ENCODE measurements at places on chromosomes 13 and 19. TPM values are rescaled to one million over a fixed set of nuclear protein-coding genes. Genes with fewer than 3 reads are reported as not detected.

The BLOC1S3 gene
- 12.6 TPM for total RNA-seq

The ZNF583 gene
- total RNA-seq = 11.0 TPM

The CLDND2 gene
- not detected for total RNA-seq

The FUT3 gene
- total RNA-seq = 0.12 TPM

The SELENOV gene
- total RNA-seq = 0.27 TPM

The MADCAM1 gene
- not detected for total RNA-seq

The SMIM24 gene
- 0.66 TPM for total RNA-seq

The CLN5 gene
- 34.0 TPM for total RNA-seq

The TIMM44 gene
- total RNA-seq = 53.6 TPM

DNA sequence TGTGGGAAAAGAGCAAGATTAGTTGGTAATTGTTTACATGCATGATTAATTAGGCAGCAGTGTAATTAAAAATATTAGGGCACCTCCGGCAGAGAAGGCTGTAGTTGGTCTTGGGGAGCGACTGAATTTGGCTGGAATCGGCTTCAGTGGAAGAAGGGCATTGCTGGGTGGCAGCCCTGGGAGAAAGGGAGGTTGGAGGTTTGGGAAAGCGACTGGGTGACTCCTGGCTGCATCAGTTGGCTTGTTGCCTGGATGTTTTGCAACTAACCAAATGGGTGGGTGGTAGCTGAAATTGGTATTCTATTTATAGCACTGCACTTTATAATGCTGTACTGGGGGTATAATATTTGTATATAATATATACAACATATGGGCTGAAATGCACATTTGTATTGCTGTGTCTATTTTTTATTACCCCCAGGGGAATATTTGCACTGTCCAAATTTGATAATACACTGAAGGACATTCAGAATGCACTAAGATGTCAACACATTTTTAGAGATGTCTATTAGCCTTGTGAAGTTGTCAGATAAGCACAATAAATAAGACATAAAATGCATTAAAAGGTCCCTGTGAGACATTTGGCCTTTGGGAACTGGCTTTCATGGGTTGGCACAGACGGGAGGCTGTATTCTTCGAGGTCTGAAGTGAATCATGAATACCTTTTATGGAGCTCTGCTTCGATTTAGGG, 1.7 kb downstream of the B3GLCT start:
- peak; percentile 25 for DNase-seq

- no peak for DNase-seq
Observed at GRCh38 chr19:55643887-55644176, 383 bp downstream of the ZNF581 start.

GRCh38 chr19:40768869-40769268, 6.5 kb upstream of the MIA start:
- DNase-seq = no peak

DNA sequence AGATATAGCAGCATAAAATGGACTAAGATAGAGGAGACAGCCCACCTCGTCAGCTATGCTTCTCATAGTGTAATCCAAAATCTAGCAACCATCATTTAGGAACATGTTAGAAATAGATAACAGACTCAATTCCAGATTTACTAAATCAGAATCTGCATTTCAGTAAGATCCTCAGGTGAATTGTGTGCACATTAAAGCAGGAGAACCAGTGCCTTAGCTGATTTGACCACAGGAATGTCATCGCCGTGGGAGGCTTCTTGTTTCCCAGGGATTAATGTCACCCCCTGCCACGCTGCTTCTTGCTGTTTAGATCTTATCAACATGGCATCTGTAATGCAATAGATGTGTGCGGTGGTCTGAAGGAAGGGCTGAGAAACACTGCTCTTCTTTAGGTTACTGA, 84.0 kb downstream of the GPC5 start:
- DNase-seq = no peak

DNA sequence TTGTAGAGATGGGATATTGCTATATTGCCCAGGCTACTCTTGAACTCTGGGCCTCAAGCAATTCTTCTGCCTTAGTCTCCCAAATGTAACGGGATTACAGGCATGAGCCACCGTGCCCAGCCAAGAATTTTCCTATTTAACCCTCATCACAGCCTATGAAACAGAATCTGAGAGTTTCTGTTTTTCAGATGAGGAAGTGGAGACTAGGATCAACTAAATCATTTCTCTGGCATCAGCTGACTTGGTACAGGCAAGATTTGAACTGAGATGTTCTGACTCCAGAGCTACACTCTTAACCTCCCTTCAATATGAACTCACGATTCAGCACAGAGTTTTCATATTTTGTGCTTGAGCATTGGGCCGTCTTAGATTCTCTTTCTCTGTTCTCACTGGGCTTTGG, 8.1 kb downstream of the ZNF460 start:
- DNase-seq = no peak

DNA sequence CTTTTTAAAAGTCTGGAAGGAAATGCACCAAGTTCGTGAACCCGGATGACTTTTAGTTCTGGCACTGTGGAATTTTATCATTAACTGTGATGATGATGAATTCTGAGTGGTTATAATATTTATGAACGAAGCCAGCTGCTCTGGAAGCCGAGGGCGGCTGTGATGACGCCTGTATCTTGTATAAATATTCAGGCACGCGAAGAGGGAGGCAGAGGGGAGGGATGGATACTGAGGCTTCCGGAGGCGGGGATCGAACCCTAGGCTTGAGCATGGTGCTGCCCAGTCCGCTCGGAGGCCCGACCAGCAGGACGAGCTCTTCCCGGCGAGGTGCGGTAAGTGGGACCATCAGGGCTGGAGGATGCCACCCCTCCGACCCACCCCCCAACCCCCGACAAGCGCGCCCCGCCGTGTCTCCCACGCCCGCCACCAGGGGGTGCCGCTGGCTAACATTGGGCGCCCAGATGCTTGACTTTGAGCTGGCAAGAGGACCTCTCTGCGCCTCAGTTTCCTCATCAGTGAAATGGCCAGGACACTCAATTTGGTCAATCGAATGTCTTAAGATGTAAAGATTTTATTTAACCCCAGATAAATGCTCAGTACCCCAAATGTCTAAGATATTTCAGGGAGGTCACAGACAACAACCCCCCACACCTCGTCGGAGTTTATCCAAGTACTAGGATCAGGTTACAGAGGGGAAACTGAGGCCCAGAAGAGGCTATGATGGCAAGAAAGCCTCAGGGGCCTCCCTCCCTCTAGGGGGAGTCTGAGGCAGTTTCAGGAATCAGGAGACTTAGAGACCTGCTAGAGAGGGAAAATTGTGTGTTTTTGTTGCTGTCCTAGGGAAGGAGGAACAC, 4.5 kb upstream of the RAB3A start:
- peak; percentile 76 for DNase-seq

DNA sequence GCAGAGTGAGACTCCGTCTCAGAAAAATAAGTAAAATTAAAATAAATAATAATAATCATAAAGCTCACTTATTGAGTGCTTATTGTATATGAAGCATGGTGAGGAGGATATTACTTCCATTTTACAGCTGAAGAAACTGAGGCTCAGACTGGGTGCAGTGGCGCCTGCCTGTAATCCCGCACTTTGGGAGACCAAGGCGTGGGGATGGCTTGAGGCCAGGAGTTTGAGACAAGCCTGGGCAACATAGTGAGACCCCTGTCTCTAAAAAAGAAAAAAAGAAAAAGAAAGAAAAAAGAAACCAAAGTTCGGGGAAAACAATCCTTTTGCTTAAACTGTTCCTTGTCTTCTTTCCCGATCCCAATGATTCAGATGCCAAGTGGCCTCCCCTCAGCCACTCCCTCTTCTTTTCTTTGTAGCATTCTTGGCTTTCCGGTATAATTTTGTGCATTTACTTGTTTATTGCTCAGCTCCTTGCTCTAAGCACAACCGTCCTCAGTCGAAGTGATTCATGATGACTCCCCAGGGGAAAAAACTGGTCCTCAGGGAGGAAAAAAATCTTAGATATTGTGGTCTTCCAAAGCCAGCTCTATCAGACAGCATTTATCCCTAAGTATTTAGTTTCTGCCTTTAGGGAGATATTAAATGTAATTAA, 965 bp upstream of the EIF3G start:
- peak; percentile 39 for DNase-seq

- no peak for DNase-seq
Observed at GRCh38 chr19:42601811-42602443, 7.2 kb upstream of the CEACAM8 start.

DNA sequence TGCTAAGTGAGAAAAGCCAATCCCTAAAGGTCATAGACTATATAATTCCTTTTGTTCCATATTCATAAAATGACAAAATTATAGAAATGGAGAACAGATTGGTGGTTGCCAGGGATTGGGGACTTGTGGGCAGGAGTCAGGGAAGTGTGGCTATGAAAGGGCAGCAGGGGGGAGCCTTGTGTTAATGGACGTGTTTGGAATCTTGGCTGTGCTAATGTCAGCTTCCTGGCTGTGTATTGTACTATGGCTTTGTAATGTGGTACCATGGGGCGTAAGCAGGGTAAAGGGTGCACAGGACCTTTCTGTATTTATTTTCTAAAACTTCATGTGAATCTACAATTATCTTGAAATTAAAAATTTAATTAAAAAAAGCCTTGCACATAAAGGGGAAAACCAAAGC, 248.5 kb downstream of the UQCRFS1 start:
- no peak for DNase-seq

- DNase-seq = peak; percentile 63
Observed at GRCh38 chr19:18814063-18814462, 17.7 kb upstream of the UPF1 start.

DNA sequence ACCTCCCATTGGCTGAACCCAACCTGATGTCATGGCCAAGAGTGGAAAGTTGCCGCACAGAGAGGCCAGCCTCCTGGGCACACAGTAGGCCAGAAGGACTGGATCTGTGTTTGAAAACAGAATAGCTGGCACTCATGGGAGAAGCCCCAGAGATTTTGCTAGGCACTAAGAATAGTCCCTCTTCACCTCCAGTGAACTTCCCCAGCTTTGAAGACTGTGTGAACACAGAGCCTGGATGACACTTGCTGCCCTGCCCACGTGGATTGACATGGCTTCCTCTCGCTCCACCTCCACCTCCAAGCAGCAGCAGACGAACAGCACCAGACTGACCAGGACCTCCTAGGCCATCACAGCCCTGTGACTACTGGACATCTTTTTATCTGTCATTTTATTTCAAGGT, 37.9 kb upstream of the KL start:
- DNase-seq = no peak

GRCh38 chr13:27338816-27339215, 68.2 kb downstream of the RASL11A start:
- no peak for DNase-seq

DNA sequence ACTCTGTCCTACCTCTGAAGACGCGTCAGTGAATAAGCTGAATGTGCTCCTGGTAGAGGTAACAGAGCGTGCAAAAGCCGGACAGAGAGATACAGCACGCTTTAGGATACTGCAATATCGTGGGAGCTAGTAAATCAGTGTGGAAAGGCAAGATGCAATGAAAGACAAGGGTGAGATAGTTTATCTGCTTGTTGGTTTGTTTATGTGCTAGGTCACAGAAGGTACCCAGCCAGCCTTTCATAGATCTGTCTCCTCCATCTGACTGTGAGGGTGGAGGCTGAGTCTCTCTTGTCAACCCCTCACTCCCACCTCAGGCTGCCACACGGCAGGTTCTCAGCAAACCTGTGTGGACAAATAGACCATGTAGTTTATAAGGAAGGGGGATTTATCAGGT, 904 bp upstream of the GIPC1 start:
- DNase-seq = no peak

- no peak for DNase-seq
Observed at GRCh38 chr19:48135411-48135810, 24.8 kb upstream of the PLA2G4C start.

DNA sequence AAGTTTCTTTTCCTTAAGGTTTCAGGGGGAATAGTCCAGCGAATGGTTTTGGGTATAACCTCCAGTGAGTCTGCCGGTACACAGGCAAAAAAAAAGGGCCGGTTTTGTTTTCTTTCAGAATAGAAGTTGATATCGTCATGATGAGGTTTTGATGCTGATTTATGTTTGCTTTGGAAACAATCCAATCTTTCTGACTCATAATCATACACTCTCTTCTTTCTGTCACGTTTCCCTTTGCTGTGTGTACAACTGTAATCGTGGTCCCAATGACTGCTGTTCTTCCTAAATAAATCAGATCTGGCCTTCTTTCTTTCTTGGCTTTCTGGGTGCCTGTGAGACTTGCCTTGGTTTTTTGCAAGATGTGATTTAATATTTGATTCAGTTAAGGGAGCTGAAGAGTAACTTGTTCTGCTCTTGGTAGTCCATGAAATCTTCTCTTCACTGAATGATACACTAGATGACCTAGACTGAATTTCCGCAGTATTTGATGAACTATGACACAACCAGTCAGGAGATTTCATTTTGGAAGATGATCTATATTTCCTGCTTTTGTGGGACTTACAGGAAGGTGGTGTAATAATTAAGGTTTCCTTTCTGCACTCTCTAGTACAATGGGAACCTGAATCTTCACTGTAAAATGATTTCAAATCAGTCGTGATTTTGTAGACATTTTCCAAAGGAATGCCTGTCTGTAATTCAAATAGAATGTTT, 34.9 kb upstream of the METTL21C start:
- no peak for DNase-seq

- DNase-seq = no peak
Observed at GRCh38 chr19:17219286-17219685, 4.1 kb downstream of the USE1 start.

- DNase-seq = no peak
Observed at GRCh38 chr13:48403151-48403631, 9.7 kb downstream of the LPAR6 start.

GRCh38 chr13:80586356-80586755, 245.4 kb upstream of the SPRY2 start:
- no peak for DNase-seq

- no peak for DNase-seq
Observed at GRCh38 chr13:23960566-23961156, 63.4 kb upstream of the C1QTNF9B start.

- no peak for DNase-seq
Observed at GRCh38 chr13:18212873-18213272, 968.8 kb downstream of the TUBA3C start.

DNA sequence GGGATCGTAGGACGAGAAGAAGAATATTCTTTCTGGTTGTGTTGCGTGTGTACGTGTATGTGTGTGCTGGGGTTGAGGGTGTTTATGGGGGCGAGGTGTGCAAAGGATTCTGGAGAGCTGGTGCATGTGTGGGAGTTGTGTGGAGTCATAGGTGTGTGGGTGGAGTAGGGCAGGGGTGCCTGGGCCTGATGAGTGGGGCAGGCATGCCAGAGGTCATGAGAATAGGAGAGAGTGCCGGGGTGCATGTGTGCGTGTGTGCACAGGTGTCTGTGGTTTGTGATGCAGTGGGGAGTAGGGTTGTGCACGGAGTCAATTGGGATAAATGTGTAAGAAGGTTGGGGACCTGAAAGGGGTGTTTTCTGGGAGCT, 649 bp downstream of the TMEM91 start:
- no peak for DNase-seq

Data from ovary (tissue), 10 donors.